ENCODE measurements at places on chromosomes 16 and 17.

DNA sequence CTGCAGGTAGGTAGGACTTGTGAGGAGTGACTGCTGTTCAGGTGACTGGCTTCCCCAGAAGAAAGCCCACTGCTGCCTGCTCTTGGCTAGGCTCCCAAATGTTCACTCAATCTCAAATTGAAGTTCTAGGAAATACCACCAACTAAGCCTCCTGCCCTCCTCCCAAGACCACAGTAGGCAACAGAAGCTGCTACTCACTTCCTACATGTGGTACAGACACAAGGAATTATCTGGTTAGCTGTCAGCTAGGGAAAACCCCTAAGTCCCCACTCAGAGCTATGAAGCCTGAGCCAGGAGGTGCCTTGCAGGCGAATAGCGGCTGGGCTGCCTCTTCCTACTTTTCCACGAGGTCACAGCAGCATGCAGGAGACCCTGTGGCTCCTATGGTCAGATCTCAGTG is 4.9 kb downstream of the FBXO39 start:
- no peak for DNase-seq

- DNase-seq, result no peak
These were observed 64.5 kb upstream of the RBFOX1 start for GRCh38 chr16:7268182-7268581.

DNA sequence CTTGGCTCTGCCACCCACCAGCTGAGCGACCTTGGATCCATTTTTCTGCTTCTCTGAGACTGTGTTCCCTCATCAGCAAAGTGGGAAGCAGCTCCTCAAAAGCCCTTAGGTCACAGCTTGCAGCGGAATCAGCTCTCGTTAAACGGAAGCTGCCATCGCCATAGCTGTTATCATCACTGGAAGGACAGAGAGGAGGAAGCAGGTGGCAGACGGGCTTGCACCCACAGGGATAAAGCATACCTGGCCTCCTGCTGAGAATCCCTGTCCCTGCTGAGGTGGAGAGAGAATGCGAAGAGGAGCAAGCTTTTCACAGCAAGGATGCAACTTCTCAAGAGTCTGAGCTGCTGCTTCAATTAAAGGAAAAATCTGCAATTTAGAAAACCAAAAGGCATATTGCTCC is 106.6 kb downstream of the CLEC16A start:
- no peak for DNase-seq

- DNase-seq, result no peak
These were observed 10.6 kb upstream of the MEFV start for GRCh38 chr16:3266873-3267537.

DNA sequence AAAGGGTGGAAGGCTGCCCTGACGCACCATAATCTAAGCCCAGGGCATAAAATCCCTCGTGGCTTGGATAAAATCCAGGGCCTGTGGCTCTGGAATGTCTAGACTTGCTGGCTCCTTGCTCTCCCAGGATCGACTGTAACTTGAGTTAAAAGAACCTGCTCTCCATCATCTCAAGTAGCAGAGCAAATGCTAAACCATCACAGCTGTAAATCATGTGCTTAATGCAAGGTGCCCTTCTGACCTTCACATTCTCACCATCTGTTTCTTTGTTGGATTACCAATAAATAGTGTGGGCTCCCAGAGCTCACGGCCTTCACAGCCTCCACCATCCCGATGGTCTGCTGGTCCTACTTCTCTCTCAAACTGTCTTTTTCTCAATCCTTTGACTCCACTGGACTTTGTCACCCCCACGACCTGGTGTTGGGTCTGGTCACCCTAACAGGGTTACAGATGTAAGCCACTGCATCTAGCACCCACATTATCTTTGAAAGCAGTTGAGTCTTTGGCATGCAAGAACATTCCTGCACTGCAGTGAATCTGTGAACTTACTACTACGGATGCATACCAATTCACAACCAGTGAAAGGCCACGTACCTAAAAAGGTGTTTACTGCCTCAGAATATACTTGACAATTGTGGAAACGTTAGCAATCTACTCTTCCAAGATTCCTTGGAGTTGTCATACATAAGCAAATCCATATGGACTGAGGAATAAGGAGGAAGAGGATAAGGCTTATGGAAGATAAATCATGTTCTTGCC is 15.3 kb downstream of the RSL1D1 start:
- DNase-seq, result no peak

DNA sequence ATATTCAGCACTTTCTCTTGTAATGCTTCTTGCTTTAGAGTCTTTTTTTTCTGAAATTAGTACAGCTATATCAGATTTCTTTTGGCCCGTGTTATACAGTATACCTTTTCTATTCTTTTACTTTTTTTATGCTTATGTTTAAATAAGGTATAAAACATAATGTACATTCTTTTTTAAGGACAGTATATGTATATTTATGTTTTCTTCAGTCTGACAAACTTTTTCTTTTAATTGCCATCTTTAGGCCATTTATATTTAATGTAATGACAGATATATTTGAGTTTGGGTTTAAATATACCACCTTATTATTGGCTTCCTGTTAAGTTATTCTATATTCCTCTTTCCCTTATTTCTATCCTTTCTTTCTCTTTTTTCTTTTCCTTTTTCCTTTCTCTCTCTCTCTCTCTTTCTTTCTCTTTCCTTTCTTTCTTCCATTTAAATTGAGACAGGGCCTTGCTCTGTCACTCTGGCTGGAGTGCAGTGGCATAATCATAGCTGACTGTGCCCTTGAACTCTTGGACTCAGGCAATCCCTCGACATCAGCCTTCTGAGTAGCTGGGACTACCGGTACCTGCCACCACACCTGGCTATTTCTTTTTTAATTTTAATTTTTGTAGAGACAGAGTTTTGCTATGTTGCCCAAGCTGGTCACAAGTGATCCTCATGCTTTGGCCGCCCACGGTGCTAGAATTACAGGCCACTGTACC is 61.7 kb downstream of the WWOX start:
- no peak for DNase-seq

DNA sequence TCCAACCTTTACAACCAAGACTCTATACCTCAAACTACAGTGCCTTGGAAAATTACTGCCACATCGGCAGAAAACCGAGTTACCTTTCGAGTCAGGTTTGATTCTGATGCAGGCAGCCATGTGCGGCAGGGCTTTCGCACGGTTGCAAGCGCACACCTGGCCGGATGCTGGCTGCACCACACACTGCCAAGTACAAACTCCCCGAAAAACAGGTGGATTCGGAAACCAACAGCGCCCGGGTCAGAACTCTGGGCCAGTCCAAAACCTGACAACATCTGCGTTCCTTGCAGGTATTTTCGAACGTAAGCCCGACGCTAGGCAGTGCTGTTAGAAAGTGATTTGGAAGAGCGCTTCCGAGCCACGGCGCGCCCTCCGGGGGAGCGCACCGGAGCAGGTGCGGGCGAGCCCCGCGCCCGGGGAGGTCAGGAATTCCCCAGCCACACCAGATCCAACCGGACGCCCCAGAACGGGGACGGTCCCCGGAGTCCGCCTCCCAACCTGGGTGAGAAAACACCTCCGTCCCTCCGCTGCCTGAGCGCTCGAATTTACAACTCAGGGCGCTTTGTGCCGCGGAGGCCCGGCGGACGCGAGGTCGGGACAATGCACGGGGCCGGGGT is 1.2 kb downstream of the USP7 start:
- peak; percentile 73 for DNase-seq

GRCh38 chr16:30927789-30928378 is 4.5 kb downstream of the FBXL19 start:
- peak; percentile 46 for DNase-seq

- no peak for DNase-seq
These were observed at the start of gene WFIKKN2 for GRCh38 chr17:50835301-50836234. WFIKKN2 (plus strand) TSS chr17:50835586; CDS start chr17:50835938, 352 bp downstream.

DNA sequence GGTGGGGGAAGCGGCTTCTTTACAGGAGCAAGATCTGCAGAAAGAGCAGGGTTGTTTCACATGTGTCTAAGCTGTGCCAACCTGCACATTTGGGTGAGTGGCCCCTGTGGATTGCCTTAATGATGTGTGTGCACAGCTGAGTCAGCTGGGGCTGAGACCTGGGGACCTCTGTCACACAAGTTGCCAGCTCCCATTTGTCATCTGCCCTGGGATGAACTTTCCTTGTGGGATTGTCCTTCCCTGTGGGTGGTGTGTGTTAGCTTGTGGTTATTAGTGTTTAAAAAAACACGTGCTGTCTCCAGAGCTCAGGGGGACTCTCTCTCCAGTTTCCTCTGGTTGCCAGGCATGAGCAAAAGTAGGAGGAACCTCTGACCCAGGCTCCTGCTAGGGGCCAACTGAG is 400.5 kb upstream of the CCL2 start:
- DNase-seq, result no peak

GRCh38 chr17:38420518-38420917 is 7.7 kb upstream of the ARHGAP23 start:
- no peak for DNase-seq

DNA sequence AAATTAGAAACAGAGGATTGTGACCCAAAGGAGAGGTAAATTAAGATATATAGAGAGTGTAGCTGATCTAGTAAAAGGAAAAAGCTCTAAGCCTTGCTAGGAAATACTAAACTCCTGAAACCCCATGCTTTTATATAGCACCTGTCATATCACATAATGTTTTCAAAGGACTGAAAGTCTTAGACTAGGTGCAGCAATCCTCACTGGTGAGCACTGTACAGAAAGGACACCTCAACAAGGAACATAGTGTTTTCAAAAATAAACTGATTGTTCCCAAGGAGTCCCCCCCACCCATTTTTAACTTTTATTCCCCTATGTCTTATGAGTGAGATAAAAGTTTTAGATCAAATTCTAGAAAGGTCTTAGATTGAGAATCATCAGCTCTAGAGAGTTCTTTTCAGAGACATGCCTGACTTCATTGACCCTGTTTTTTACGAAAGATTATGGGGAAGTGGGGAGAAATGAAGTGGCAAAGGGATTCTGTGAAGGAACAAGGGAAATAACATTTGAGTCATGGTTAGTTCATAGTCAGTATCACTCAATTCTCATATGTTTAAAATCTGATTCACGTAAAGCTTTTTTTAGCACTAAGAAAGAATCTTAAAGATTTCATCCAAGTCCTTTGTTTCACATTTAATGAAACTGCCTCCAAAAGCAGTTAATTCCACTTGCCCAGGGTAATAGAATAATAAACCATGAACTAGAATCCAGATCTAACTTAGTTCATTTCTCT is 166.4 kb downstream of the CYB561 start:
- DNase-seq, result no peak

- peak; percentile 33 for DNase-seq
These were observed 521 bp downstream of the GGA2 start for GRCh38 chr16:23509782-23510163.

- DNase-seq, result no peak
These were observed 186.1 kb downstream of the MSI2 start for GRCh38 chr17:57442401-57442823.

- no peak for DNase-seq
These were observed 548 bp downstream of the TBX2 start for GRCh38 chr17:61400066-61400716.

DNA sequence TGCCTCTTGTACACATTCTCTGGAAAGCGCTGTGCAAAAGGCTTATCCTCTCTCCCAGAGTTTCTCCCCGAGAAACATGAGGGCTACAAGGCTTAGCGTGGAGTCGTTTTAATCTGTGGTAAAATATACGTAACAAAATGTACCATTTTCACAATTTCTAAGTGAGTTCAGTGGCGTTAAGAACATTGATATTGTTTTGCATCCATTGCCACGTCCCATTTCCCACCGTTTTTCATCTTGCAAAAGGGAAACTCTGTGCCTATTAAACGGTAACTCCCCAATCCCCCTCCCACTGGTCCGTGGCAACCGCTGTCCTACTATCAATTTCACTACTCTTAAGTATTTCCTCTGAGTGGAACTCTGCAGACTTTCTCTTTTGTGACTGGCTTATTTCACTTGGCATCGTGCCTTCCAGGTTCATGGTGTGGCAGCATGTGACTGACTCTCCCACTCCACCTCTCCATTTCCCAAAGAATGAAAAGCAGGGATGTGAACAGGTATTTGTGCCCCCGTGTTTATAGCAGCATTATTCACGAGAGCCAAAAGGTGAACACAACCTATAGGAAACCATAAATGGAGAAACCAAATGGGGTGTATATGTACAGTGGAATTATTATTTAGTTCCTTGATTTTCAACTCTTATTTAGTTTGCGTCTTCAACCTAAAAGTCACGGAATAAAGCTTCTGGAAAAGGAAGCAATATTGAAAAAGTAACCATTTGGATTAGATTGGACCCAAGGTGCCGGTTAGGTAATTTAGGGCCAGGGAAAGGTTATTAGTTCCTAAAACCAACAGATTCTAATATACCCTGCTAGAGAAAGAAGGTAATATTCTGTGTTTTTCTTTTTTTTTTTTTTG is 1.1 kb upstream of the USP32 start:
- DNase-seq, result peak; percentile 71

DNA sequence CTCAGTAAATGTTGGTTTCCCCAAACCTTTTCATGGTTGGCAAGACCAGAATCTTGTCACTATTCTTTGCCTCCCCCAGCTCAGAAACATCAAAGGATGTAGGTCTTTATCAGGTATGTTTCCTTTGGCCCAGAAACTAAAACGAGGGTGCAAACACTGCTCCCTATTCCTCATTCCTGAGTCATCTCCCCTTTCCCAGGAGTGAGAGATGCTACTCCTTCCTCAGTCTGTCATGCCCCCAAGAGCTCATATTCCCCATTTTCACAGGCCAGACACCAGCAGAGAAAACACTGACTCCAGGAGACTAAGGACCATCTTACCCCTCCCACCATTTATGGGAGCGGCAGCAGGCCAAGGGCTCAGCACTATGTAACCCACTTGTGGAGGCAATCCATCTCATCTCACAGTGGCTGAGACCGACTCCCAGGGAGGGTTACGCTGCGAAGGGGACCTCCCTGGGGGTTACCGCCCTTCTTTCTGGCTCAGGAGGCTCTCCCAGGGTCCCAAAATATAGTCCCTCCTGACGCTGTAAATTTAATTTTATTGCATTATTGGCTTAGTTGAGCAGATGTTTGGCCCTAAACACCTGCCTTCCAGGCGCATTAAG is 1.5 kb downstream of the GEMIN4 start:
- DNase-seq, result no peak

Measured in activated CD4-positive, alpha-beta memory T cell treated with anti-CD3 and anti-CD28 coated beads for 36 hours (primary cell).